Stimulated activated CD8-positive, alpha-beta memory T cell treated with anti-CD3 and anti-CD28 coated beads, Interleukin-4, amount 100 ng/mL, for 4 hours (primary cell): ENCODE measurements at places on chromosomes 16 and 17.

DNA sequence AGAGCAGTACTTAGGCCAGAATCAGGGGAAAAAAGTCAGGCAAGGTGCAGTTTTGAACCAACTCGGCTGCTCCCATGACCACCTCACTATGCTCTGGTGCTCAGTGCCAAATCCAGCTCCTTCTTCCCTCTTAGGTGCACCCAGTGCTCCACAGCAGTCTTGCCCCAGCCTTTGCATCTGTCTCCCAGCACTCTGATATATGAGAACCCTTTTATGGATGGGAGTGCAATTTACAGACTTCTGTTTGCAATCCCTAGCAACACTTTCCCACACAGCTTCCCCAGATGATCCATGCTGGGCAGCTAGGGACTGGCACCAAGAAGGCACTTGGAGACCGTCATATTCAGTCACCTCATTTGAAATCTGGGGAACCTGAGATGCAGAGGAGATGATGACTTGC lies 267.9 kb upstream of the CCL2 start:
- DNase-seq, result no peak

GRCh38 chr16:11315510-11315909 lies 29.7 kb upstream of the RMI2 start:
- no peak for DNase-seq

- DNase-seq, result no peak
Observed at GRCh38 chr16:50155925-50156324, 2.8 kb downstream of the TENT4B start.

DNA sequence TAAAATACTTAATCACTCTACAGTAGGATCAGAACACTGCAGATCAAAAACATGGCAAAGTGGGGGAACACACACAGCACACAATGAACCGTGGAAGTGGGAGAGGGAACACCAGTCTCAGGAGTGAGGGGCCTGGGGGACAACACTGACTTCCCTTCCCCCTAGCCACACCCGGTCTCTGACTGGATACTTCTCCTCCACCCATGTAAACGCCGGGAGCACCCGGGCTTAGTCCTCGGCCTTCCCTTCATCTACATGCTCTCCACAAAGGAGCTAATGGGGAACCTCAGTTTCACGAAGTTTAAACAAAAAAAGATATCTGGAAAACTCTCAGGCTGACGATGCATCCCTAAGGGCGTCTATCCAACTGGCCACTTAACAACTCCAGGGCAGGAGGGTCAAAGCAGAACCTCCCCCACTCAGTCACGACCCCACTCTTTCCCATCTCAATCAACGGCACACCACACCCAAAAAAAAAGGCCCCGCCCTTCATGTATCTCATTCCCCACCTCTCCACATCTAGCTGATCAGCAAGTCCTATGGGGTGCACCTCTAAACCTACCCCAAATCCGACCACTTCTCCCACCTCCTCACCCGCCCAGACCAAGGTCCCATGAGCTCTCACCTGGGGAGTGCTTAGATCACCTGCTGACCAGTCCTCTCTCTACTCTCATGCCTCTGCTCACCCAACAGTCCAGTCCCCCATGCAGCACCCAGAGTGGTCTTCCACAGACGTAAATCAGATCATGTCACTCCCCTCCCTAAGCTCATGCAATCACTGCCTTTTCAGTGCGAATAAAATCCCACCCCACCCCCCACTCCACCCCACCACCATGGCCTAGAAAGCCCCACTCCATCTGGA lies 7.4 kb downstream of the ZDHHC7 start:
- no peak for DNase-seq
